ENCODE measurements at places on chromosomes 12 and 14. TPM values are rescaled to one million over a fixed set of nuclear protein-coding genes. Genes with fewer than 3 reads are reported as not detected.

GRCh38 chr12:118346895-118347294, 25.8 kb downstream of the TAOK3 start:
- DNase-seq, result no peak

Gene LRRC10
- polyA plus RNA-seq, result not detected

- DNase-seq, result peak; percentile 41
Observed at GRCh38 chr12:62632411-62632918, 165.8 kb downstream of the MON2 start.

Gene SLC25A47
- polyA plus RNA-seq, result not detected

Gene ANG
- 10.9 TPM for polyA plus RNA-seq

Gene TMBIM4
- polyA plus RNA-seq, result 115 TPM

DNA sequence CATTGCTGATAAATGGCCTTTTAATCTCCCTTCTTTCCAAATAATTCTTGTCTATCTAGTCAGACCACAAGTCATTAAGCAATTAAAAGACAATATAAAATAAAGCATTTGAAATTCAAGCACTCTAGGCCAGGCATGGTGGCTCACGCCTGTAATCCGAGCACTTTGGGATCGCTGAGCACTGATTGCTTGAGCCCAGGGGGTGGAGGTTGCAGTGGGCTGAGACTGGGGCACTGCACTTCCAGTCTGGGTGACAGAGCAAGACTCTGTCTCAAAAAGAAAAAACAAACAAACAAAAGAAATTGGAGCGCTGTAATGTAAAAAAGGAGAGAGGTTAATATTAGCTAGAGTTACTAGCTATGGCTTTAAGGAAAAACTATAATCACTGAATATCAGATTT, 30.5 kb upstream of the CSRP2 start:
- DNase-seq, result no peak

GRCh38 chr12:116726694-116727093, 11.2 kb downstream of the SPRING1 start:
- no peak for DNase-seq

Gene SVOP
- polyA plus RNA-seq, result 0.24 TPM

- DNase-seq, result no peak
Observed at GRCh38 chr12:55470088-55470829, at the start of gene OR6C70. OR6C70 (minus strand) TSS chr12:55470138; CDS start chr12:55470138, 0 bp downstream.

Gene ZDHHC22
- 0.04 TPM for polyA plus RNA-seq

- no peak for DNase-seq
Observed at GRCh38 chr12:69755302-69755701, 16.6 kb downstream of the RAB3IP start.

- DNase-seq, result no peak
Observed at GRCh38 chr12:1252758-1253157, 261.7 kb downstream of the ERC1 start.

DNA sequence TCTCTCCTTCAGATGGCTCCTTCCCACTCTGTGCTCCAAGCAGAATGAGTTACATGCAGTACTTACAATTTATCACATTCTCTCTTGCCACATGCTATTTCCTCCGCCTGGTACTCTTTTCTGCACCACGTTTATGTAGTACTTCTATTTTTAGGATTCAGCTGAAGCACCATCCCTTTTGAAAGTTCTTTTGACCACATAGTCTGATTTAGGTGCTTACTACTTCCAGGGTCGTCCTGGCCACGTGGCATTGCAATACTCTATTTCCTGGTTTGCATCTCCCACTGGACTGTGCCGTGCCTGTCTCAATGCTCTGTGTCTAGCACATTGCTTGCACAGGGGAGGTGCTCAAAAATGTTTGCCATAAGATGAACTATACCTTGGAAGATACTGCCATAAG, 16.3 kb upstream of the TBC1D30 start:
- no peak for DNase-seq

DNA sequence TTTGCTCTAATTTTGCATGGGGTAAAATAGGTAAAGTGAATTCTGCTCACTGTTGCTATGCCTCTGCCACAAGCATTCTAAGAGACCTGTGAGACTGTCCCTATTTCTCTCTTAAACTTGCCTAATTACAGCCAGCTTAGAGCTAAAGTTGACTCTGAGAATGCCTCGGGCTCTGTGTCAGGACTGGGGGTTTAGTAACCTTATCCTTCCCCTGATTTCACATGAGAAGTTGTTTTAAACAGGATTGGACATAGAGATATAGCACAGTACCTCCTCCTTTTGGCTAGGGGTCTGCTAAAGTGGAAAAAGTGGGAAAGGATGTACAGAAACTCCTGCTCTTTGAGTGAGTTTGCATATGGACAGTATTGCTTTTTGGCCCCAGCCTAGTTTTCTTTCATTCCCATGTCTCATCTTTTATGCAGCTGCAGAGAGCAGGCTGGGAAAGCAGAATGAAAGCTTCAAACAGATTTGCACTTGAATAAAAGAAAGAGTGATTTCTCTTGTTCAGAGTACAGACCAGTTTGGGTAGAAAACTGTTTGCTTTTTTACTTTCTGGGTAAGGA, 122.0 kb downstream of the RAD51B start:
- no peak for DNase-seq

Gene SETD3
- 38.6 TPM for polyA plus RNA-seq

DNA sequence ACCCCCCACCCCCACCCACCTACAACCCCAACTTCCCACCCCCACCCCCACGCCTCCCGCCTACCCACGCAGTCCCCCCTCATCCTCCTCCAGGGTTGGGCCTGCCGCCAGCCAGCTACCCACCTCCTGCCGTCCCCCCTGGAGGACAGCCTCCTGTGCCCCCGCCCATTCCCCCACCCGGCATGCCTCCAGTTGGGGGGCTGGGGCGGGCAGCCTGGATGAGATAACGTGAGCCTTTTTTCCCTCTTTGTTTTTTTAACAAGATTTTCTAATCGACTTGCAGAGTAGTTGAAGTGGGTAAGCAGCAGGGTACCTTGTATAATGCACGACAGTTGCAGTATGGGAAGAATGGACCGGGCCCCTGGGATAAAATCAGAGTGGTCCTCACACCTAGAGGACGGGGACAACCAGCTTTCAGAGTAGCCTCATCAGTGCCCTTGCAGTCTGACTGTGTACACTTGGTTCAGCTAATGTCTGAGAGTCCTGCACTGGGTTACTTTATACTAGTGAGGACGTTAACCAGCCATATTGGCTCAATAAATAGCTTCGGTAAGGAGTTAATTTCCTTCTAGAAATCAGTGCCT, 29.4 kb downstream of the CCNK start:
- no peak for DNase-seq

Gene PPP1R1A
- polyA plus RNA-seq, result 4.5 TPM

- peak; percentile 31 for DNase-seq
Observed at GRCh38 chr12:84842406-84843013, 70.1 kb downstream of the SLC6A15 start.

Gene ACOT6
- polyA plus RNA-seq, result not detected

DNA sequence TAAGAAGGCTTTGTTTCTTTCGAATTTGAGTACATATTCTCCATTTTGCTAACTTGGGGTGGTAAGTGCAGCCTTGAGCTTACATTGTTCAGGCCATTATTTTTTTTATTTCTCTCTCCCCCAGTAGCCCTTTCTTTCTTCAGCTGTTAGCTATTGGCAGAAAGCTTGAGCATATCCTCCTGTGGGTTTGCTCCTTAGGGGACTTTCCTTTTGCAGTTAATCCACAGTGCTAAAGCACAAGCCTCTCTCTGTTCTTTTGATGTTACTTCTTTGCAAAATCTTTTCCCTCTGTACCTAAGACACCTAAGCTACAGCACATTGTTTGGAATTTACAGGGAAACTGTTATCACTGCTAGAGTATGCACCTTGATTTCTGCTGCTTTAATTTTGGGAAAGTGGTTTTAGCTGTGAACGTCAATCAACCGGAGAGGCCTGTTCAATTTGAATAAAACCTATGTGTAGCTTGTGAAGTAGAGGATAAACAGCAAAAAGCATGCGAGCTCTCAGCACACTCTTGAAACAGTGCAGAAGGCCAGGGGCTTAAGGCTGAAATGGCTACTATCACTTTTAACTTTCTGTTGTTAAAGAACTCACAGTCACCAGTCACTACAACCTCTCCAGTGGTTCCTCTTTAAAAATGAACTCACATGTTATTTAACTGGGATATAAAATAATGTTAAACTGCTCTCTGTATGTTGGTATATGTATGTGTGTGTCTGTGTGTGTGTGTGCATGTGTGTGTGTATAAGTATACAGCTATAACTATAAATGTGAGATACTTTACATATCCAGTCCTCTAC, 139.2 kb downstream of the PDZRN4 start:
- no peak for DNase-seq

- DNase-seq, result peak; percentile 43
Observed at GRCh38 chr12:109277899-109278762, 31.0 kb downstream of the FOXN4 start.

DNA sequence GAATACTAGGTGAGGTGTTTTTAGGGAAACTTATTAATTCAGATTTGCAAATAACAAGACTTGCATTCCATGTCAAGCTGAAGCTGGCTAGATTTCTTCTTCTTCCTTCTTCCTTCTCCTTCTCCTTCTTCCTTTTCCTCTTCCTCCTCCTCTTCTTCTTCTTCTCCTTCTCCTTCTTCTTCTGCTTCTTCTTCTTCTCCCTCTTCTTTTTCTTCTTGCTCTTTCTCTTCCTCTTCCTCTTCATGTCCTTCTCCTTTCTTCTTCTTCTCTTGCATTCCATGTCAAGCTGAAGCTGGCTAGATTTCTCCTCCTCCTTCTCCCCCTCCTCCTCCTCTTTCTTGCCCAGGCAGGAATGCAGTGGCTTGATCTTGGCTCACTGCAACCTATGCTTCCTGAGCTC, 297.8 kb downstream of the PRKD1 start:
- no peak for DNase-seq

- DNase-seq, result no peak
Observed at GRCh38 chr14:52906141-52906601, 44.7 kb downstream of the FERMT2 start.

Gene KCNK10
- polyA plus RNA-seq, result 0.16 TPM

DNA sequence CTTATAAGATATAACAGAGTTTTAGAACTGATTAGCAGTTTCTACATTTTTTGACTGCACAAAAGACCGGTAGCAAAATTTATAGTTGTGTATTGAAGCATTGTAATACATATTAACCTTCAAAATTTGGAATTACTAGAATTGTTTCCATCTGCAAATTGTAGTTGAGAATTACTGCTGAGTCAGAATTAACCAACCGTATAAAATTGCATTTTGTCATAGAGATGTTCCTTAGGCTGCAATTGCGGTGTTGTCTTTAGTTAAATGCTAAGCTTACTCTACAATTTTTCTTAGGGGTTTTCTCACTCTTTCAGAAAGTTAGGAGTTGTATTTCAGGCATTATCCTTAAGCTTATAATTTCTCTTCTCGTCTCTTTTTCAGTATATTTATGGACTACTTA, 132.2 kb downstream of the PLEKHA5 start:
- DNase-seq, result no peak

DNA sequence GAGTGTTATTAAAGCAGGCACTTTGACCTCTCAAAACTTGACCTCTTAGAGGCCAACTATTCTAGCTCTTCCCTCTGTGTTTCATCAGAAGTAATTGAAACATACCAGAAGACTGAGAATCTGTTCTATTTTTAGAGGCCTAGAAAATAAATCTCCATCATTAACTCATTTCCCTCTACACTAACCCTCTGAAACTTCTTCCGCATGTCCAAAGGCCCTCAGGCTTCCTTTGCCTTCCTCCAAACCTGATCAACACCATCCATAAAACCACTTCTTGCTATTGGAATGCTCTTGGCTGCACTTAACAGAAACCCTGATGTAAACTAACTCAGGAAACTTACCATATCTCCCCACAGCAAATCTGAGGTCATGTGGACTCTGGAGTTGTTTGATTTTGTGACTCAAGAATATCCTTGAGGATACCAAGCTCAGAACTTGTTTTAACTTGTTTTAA, 196.4 kb downstream of the RPAP3 start:
- peak; percentile 10 for DNase-seq

Gene PRR4
- polyA plus RNA-seq, result 7.5 TPM

Gene KRT78
- polyA plus RNA-seq, result not detected

DNA sequence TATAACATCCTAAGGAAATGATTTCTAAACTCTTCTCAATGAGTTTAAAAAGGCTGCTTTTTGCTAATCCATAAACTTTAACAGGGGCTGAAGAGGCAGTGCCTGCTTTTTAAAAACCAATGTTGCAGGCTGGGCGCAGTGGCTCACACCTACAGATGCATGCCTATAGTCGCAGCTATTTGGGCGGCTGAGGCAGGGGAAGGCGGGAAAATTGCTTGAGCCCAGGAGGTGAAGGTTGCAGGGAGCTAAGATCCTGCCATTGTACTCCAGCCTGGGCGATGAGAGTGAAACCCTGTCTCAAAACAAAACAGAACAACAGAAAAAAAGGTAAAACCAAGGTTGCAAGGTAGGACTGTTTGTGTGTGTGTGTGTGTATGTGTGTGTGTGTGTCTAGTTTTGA, 531.2 kb downstream of the DIO2 start:
- DNase-seq, result no peak

GRCh38 chr12:12800406-12801180, 12.6 kb upstream of the DDX47 start:
- DNase-seq, result no peak

Gene SOX5
- 35.5 TPM for polyA plus RNA-seq

Gene GLI1
- 30.3 TPM for polyA plus RNA-seq

DNA sequence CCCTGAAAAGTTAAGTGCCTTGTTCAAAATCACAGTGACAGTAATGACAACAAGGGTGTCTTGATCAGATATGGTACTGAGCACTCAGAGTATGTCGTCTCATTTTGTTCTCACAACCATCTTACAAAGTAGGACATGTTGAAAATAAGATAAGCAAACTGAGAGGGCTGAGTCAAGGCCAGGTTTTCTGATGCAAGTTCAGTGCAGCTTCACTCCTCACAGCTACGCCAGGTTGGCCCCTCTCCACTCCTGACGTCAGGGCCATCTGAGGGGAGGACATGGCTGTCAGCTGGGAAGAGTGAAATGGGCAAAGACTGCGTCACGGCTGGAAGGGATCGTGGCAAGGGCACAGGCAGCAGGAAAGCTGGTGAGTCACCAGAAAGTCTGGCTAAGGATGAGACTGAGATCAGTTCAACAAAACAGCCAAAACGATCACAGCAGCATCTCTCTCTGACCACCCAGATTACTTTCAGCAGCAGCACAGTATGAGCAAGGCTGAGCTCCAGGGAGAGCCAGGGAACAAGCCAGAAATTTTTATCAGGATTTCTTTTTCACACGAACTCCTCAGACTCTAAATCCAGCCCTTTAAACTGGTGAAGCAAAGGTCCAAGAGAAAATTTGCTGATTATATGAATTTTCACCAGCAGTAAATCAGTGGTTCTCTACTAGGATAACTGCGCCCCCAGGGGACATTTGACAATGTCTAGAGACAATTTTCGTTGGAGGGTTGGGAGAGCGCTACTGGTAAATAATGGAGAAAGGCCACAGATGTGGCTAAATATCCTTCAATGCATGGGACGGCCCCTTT, 297.9 kb upstream of the AMIGO2 start:
- no peak for DNase-seq

DNA sequence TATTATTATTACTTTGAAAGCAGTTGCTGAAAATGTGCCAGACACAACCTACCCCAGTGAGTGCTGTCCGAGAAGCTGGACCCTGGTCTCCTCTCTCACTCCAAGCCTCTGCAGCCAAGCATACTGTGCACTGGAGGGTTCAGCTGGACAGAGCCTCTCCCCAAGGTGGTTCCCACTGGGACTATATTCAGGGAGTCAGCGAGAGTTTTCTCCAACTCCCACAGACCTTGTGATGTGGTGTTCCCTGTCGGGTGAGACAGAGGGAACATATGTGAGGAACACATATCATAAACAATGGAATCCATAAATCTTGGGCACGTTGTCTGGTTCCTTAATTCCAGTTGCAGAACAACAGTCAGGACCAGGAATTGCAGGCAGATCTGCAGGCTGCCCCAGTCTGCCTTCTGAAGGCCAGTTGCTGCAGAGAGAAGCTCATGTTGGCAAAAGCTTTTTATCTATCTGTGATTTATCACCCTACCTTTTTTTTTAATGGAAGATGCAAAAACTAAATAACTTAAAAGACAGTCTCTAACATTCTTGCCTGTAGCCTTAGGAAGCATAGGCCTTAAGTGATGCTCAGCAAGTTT, 619.8 kb upstream of the TBX3 start:
- DNase-seq, result no peak

Gene NUP107
- 77.3 TPM for polyA plus RNA-seq

All from left lung (tissue), 14 donors.